ENCODE measurements at places on chromosomes 12 and 14.

DNA sequence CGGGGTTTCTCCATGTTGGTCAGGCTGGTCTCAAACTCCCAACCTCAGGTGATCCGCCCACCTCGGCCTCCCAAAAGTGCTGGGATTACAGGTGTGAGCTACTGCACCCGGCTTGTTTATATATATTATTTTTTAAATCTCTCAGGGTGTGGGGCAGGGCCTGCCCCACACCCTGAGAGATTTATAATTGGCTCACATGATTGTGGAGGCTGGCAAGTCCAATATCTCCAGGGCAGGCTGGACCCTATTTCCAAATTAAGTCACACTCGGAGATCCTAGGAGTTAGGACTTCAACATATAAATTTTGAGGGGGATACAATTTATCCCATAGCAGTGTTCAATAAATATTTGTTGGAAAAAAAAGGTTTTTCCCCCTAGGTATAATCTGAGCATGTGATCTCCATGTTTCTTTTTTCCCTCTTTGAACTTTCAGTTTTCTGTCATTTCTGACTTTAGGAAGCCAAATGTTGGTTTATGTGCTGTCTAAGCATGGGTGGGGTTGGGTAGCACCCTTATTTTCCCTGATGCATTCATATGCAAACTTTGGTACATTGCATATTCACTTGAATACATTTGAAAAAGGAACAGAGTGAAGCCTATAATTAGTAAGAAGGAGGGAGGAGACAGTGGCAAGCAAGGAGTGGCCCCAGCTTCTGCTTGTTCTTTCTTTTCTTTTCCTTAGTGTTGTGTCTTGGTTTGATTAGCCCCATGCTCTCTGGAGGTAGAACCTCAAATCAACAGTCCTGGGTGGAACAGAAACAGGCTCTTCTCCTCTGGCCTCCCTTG is 8.7 kb upstream of the A2ML1 start:
- no peaks in the 10 kb centered on the region for H3K4me1 ChIP-seq
- no peak overlapping the region for H3K4me3 ChIP-seq
- no peak overlapping the region for H3K27ac ChIP-seq
- no peak for DNase-seq
- no peaks in the 10 kb centered on the region for H3K36me3 ChIP-seq

DNA sequence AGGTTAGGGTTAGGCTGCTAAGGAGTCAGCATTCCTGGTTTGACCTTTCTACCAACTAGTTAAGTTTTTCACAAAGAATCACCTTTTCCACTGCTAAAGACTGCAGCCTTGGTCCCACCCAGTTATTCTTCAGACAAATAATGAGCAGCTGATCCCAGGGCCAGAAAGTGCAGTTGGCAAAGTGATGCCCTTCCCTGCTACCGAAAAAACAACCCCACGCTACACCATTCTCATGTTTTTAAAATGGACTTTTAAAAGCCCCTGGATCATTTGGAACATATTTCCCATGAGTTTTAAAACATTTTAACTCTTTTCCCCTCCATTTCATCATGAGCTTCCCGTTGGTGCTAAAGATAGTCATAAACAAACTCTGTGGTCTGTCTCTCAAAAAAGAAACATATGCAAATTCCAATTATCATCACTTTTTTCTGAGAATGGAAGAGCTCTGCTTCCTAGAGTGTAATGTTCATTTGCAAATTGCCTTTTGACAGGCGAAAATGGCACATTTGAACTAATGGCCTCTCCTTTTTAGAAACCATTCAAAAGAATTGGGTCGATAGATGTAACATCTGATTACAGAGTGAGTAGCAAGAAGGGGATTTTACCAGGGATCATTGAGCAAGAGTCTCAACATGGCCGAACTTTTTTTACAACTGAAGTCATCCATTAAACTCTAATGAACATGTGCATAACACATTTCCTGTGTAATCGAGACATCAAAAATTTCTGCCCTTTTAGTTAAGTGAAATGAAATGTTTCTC is 129.3 kb upstream of the RAP1B start:
- H3K4me3 ChIP-seq = no peak overlapping the region
- H3K27me3 ChIP-seq = no peaks in the 10 kb centered on the region
- no peak overlapping the region for H3K27ac ChIP-seq

GRCh38 chr14:91947475-91948184 is at the start of gene FBLN5:
FBLN5 (minus strand) TSS chr14:91947694; CDS start chr14:91947229, 465 bp downstream.
- no peaks in the 10 kb centered on the region for H3K27me3 ChIP-seq
- peak within 1 kb of the TSS; percentile 74 for H3K27ac ChIP-seq
- peaks cover 32% of the 10 kb centered on the region for H3K4me1 ChIP-seq

DNA sequence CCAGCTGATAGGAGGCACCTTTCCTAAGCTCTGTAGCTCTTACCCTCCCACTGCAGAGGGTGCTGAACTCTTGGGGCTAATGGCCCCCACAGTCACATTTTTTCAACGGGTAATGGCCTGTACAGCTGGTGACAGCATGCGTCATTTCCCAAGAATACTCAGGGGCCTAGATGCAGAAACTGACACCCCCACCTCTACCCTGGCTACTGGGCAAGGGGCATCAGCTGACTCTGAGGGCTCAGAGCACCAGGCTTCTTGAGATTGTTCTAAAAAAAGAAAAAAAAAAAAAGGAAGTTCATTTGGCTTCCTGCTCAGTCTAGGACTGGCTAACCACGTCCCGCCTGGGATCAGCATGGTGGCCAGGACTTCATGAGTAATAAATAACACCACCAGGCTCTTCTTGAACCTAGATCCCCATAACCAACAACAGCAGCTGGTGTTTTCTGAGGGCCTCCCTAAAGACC is 35.2 kb downstream of the ZFP36L1 start:
- no peak overlapping the region for H3K27ac ChIP-seq
- DNase-seq = no peak
- no peaks in the 10 kb centered on the region for H3K27me3 ChIP-seq
- H3K4me1 ChIP-seq = peaks cover 18% of the 10 kb centered on the region

GRCh38 chr14:28382444-28383190 is 384.0 kb upstream of the FOXG1 start:
- no peak for DNase-seq
- H3K27me3 ChIP-seq = no peaks in the 10 kb centered on the region
- no peaks in the 10 kb centered on the region for H3K4me1 ChIP-seq
- no peak overlapping the region for H3K4me3 ChIP-seq

DNA sequence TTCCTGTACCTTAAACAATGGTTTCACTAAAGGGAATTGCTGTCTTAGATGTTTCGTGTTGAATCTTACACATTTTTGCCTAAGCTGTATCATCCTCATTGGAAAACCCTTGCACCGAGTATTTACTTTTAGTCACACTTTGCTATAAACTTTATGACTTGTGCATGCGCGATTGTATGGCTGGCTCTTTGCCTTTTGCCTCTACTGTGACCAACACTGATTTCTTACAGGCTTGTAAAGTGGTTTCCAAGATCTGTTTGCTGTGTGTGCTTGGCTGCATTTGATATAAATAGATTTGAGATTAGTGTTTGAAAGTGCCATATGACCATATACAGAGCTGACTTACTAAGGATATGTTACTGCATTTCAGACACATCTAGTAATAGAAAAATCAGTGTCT is 40.5 kb downstream of the RASSF3 start:
- no peak overlapping the region for H3K4me3 ChIP-seq
- H3K36me3 ChIP-seq = no peaks in the 10 kb centered on the region
- DNase-seq = no peak
- H3K4me1 ChIP-seq = no peaks in the 10 kb centered on the region
- no peak overlapping the region for H3K27ac ChIP-seq
- no peaks in the 10 kb centered on the region for H3K27me3 ChIP-seq

GRCh38 chr14:73887694-73888459 is 1.2 kb downstream of the ZNF410 start:
- H3K27ac ChIP-seq = peak overlapping the region; percentile 94
- peaks cover 19% of the 10 kb centered on the region for H3K4me1 ChIP-seq
- H3K36me3 ChIP-seq = peaks cover 8% of the 10 kb centered on the region
- DNase-seq = no peak

DNA sequence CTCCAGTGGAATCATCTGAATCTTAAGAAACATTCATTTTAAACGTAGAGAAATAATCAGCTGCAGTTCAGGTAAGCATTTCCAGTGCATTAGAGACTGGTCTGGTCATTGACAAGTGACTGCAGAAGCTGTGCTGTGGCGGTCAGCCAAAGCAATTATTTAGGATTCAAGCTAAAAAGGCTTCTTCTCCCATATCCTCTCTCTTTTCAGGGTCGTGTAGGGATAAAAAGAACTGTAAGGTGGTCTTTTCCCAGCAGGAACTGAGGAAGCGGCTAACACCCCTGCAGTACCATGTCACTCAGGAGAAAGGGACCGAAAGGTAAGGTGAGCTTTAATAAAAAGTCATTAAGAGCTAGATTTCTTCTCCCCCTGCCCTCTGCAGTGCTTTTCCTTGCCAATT is 48.1 kb downstream of the MSRB3 start:
- H3K27me3 ChIP-seq = no peaks in the 10 kb centered on the region
- H3K4me3 ChIP-seq = no peak overlapping the region
- H3K27ac ChIP-seq = no peak overlapping the region
- no peak for DNase-seq

DNA sequence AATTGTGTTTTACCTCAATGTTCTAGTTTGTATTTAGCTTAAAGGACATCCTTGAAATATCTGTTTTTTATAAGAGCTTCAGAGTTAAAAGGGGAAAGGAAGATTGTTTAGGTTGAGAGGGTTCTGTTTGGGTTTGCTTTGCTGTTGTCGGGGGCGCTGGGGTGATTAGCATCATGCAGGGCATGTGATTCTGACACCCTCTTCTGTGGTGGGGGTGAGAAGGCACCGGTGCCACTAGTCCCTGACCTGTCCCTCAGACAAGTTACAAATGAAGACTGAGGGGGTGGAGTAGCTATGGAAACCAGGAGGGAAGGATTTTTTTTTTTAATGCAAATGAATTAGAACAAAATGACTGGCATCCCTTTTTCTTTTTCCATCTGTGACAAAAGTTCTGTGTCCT is 291.3 kb downstream of the RPAP3 start:
- no peaks in the 10 kb centered on the region for H3K27me3 ChIP-seq
- no peaks in the 10 kb centered on the region for H3K4me1 ChIP-seq
- no peak for DNase-seq
- no peak overlapping the region for H3K27ac ChIP-seq
- H3K4me3 ChIP-seq = no peak overlapping the region

GRCh38 chr12:122842505-122843405 is 7.5 kb downstream of the HIP1R start:
- H3K4me3 ChIP-seq = no peak overlapping the region
- no peak overlapping the region for H3K27ac ChIP-seq
- no peaks in the 10 kb centered on the region for H3K36me3 ChIP-seq
- DNase-seq = no peak
- H3K27me3 ChIP-seq = no peaks in the 10 kb centered on the region
- peaks cover 9% of the 10 kb centered on the region for H3K4me1 ChIP-seq

DNA sequence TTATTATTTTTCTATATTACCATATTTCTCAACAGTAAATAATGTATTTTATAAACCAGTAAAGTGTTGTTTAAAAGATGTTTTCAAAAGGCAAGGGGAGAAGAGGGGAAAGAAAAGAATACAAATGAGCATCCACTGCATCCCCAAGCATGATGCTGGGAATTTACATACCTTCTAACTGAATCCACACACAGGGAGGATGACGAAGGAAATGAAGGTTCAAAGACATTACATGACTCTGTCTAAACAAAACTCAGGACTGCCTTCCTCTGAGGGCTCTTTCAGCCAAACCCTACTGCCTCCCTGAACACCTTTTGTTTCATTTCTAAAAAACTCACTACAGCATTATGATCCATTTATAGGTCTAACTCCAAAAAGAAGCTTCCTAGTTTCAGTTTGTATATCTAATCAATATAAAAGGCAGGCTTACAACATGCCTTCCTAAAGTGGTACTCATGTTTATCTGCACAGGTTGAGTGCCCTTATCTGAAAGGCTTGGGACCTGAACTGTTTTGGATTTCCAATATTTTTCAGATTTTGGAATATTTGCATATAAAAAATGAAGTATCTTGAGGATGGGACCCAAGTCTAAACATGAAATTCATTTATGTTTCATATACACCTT is 30.3 kb downstream of the DICER1 start:
- H3K4me1 ChIP-seq = peaks cover 5% of the 10 kb centered on the region
- H3K36me3 ChIP-seq = peaks cover 17% of the 10 kb centered on the region
- no peak overlapping the region for H3K4me3 ChIP-seq

GRCh38 chr12:113882690-113883089 is 83.4 kb downstream of the RBM19 start:
- H3K36me3 ChIP-seq = peaks cover 8% of the 10 kb centered on the region
- no peak for DNase-seq
- no peaks in the 10 kb centered on the region for H3K27me3 ChIP-seq
- no peak overlapping the region for H3K27ac ChIP-seq
- no peaks in the 10 kb centered on the region for H3K4me1 ChIP-seq

- H3K27ac ChIP-seq = no peak overlapping the region
- DNase-seq = no peak
- H3K27me3 ChIP-seq = no peaks in the 10 kb centered on the region
- no peaks in the 10 kb centered on the region for H3K36me3 ChIP-seq
- peaks cover 5% of the 10 kb centered on the region for H3K4me1 ChIP-seq
Measured at GRCh38 chr12:47955059-47955458, 8.3 kb upstream of the TMEM106C start.

GRCh38 chr12:101759396-101760047 is 20.3 kb upstream of the SYCP3 start:
- peaks cover 2% of the 10 kb centered on the region for H3K36me3 ChIP-seq
- no peaks in the 10 kb centered on the region for H3K27me3 ChIP-seq
- H3K4me3 ChIP-seq = no peak overlapping the region
- H3K4me1 ChIP-seq = no peaks in the 10 kb centered on the region
- no peak for DNase-seq

DNA sequence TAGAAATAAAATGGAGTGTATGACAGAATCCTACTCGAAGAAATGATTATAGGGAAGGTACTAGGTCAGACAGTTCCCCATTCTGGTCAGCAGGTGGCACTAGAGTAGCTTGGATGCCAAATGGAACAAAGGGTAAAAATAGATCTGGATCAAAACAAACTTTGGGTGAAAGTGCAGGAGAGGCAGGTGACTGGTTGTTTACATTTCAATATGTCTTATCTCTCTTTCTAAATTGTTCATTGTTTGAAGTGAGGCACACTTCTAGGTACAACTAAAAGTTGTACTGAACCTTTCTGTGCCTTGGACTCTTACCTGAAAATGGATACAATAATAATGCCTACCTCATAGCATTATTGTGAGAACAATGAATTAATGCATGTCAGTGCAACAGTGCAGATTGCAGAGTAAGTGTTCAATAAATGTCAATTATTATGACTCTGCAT is 62.0 kb upstream of the OSBPL8 start:
- H3K4me1 ChIP-seq = no peaks in the 10 kb centered on the region
- no peak overlapping the region for H3K27ac ChIP-seq
- no peak overlapping the region for H3K4me3 ChIP-seq
- H3K36me3 ChIP-seq = no peaks in the 10 kb centered on the region

- DNase-seq = no peak
- H3K4me3 ChIP-seq = no peak overlapping the region
- no peaks in the 10 kb centered on the region for H3K4me1 ChIP-seq
- H3K27me3 ChIP-seq = no peaks in the 10 kb centered on the region
- no peak overlapping the region for H3K27ac ChIP-seq
- H3K36me3 ChIP-seq = no peaks in the 10 kb centered on the region
Measured at GRCh38 chr14:75247286-75247922, 31.2 kb upstream of the FOS start.

All from upper lobe of left lung (tissue), 6 donors.